ENCODE measurements at places on chromosomes 7 and 10.

DNA sequence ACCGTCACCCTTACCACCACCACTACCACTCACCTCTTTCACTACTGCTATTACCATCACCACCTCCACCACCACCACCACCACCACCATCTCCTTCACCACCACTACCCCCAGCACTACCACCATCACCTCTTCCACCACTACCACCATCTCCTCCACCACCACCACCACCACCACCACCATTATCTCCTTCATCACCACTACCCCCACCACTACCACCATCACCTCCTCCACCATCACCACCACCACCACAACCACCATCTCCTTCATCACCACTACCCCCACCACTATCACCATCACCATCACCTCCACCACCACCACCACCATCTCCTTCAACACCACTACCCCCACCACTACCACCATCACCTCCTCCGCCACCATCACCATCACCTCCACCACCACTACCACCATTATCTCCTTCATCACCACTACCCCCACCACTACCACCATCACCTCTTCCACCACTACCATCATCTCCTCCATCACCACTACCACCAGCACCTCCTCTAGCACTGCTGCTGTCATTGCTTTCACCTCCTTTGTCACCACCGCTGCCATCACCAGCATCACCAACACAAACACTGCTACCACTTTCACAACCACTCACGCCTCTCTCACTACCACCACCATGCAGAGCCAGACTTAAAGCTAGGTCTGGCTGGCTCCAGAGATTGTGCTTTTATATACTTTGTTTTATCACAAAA is 109.3 kb downstream of the ICA1 start:
- DNase-seq = no peak

- peak; percentile 24 for DNase-seq
Observed at GRCh38 chr7:151736403-151736909, 140.5 kb downstream of the PRKAG2 start.

DNA sequence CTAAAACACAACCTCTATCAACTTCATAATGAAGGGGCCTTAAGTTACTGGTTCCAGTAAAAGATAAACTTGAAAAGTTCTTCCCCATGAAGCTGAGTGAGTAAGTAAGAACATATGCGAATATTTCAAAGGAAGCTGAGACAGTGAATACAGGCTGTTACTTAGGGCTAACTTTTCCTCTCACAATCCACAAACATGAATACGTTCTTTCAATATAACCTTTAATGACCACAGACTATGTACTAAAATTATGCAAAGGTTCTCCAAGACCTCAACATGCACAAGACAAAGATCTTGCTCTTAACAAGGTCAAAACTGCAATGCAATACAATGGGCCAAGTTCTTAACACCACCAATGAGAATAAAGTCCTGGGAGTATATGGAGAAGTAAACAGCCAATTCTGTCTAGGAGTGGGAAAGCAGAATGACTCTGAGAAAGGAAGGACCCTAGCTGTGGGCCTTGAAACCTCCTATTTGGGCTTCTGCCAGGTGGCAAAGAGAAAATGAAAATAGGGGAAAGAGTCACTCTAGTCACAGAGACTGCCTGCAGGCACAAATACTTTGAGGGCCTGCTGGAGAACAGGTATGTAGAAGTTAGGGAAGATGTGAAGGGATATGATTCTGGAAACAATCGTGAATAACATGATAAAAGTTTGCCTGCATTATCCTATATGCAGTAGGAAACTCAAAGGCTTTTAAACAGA is 43.7 kb downstream of the OSBPL3 start:
- peak; percentile 65 for DNase-seq

- no peak for DNase-seq
Observed at GRCh38 chr10:69340695-69341094, 62.4 kb downstream of the HK1 start.

GRCh38 chr7:70498232-70498992 is 633.5 kb upstream of the GALNT17 start:
- DNase-seq = no peak

GRCh38 chr10:104300002-104300735 is 31.2 kb downstream of the GSTO2 start:
- no peak for DNase-seq

DNA sequence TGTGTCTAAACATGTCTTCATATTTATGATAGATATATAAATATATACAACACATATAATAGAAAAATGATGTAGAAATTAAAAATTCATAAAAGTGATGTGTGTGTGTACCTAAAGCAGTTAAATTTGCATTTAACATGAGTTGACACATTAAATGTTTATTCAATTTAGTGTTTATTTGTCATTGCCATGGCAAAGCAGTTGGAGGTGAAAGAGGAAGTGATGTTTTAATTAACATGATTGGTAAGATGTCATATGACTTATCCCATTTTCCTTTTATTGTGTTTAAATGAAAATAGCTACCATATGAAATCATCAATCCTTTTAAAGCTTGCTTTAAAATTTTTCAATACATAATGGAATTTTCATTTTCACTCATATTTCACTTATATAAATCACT is 452.6 kb downstream of the SUGCT start:
- no peak for DNase-seq

GRCh38 chr7:6258440-6259182 is 13.8 kb downstream of the CYTH3 start:
- DNase-seq = no peak

- no peak for DNase-seq
Observed at GRCh38 chr7:72429316-72429715, 17.2 kb upstream of the CALN1 start.

DNA sequence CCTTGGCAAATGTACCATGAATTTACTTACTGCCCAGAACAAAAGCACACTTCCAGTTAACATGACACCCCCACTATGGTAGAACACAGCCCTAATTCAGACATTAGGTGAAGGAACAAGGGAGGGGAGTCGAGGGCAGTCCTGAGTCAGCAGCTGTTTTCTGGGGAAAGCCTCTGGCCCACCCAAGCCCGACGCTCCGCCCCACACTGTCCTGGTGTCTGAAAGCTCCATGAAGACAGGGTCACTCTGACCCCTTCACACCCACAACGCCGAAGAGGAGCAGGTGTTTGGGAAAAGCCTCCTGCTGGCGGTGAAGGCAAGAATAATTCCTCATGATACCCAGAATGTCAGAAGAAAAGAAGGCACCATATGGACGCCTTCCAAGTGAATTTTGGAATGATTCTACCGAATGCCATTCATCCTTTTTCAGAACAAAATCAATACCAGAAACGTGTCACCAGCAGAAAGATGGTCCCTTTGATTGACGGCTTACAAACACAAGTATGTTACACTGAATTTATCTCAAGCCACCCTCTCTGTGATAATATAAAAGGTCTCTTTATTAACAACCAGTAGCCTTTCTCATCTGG is 172.1 kb downstream of the DIP2C start:
- no peak for DNase-seq

DNA sequence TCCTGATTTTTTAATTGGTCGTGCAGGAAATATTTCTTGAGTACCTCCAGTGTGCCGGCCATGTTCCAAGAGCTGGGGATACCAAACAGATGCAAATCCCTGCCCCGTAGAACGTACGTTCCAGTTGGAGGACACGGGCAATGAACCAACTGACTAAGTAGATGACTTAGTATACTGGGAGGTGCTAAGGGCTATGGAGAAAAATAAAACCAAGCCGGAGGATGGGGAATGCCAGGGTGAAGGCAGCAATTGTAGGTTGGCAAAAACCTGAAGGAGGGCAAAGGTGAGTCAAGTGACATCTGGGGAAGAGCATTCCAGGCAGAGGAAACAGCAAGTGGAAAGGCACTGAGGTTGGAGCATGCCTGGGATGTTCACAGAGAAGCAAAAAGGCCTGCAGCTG is 6.8 kb upstream of the VSIR start:
- no peak for DNase-seq

GRCh38 chr10:60350400-60350799 is 39.3 kb downstream of the ANK3 start:
- no peak for DNase-seq

- no peak for DNase-seq
Observed at GRCh38 chr10:31262672-31263071, 56.3 kb upstream of the ZEB1 start.

DNA sequence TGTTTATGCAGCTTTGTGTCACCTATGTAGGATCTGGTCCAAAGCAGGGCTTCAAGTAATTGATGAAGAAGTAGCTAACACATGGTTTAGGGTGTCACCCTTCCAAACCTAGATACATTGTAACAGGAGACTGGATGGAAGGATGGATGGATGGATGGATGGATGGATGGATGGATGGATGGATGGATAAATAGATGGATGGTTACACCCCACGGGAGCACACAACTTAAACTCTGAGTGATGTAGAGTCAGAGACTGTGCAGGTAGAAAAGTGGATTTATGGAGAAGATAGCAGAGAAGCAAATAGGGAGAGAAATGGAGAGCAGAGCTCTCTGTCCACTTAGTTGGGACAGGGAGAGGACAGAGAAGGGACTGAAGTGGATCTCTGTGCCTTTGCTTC is 78.4 kb downstream of the NHLRC2 start:
- no peak for DNase-seq

- no peak for DNase-seq
Observed at GRCh38 chr10:43913676-43914235, 265.1 kb upstream of the ZNF32 start.

DNA sequence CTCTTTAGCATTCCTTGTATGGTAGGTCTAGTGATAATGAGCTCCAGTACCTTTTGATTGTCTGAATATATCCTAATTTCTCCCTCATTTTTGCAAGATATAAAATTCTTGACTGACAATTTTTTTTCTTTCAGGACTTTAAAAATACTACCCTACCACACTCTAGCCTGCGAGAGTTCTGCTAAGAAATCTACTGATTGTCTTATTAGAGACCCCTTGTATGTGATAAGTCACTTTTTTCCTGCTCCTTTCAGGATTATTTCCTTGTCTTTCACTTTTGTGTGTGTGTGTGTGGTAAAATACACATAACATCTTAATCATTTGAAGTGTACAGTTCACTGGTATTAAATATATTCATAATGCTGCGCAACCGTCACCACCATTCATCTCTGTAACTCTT is 68.7 kb upstream of the PPP1R9A start:
- DNase-seq = no peak

DNA sequence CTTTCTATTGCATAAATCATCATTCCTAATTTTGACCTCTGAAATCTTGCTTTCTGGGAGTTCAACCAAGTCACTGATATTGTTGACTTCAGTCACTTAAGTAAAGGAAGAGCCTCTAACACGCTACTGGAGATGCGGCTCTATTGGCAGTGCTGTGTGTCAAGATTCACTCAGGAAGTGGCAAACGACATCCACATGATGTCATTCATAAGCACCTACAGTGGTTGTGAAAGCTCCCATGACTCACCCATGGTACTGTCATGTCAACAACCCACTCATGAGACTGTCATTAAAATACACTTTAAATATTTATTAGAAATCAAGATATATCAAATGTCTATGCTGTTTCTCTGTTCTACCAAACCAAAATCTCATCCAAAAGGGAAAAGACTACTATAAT is 52.5 kb upstream of the LHFPL3 start:
- no peak for DNase-seq

DNA sequence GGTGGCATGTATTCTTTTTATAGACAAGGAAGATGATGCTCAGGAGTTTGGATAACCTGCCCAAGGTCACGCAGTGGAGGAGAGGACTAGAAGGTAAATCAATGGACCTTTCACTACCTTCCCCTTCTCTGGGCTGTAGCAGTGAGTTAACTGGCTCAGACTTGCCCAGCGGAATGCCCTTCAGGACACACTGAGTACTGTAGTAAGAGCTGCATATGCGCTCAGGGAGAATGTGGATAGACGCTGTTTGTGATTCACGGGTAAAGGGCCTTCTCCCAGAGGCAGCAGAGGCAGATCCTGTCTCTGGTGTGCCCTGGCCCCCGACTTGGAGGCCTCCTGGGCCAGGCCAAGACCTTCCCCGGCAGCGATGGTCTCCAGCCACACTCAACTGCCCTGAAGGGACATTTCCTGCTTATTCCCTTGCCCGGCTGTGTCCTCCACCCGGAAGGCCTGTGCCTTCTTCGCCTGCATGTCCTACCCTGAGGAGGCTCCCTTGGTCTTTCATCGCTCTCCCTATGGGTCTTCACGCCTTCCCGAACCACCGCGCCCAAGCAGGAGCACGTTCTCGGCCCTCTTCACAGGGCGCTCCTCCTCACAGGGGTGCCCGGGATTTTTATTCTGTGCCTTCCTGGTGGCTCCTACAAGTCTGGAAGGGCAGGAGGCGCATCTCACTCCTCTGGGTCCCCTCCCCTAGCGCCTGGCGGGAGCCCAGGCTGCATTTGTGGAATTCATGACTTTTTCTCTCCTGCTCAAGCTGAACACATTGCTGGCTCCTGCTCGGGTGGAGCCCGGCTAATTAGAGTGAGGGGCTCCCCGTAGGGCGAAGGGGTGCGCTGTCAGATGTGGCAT is 1.8 kb upstream of the IKZF1 start:
- no peak for DNase-seq

DNA sequence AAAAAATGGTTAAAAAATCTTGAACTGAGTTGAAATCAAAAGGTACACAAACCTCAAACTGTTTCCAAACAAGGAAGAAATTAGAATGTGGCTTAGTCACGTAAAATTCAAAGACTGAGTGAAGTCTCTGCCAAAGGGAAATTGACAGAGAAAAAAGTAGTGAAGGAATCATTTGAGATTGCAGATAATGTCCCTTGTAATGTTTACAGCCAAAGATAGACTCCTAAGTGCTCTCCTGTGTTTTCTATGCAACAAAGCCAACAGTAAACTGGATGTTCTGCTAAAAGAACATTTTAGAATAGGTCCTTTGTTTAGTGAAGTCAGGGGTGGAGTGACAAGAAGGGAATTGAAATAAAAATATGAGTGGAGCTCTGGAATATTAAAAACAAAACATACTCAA is 117.9 kb downstream of the ITGA8 start:
- DNase-seq = no peak

GRCh38 chr10:7696545-7696944 is 6.6 kb upstream of the ITIH2 start:
- no peak for DNase-seq

GRCh38 chr10:21490711-21491105 is 34.8 kb downstream of the SKIDA1 start:
- no peak for DNase-seq

DNA sequence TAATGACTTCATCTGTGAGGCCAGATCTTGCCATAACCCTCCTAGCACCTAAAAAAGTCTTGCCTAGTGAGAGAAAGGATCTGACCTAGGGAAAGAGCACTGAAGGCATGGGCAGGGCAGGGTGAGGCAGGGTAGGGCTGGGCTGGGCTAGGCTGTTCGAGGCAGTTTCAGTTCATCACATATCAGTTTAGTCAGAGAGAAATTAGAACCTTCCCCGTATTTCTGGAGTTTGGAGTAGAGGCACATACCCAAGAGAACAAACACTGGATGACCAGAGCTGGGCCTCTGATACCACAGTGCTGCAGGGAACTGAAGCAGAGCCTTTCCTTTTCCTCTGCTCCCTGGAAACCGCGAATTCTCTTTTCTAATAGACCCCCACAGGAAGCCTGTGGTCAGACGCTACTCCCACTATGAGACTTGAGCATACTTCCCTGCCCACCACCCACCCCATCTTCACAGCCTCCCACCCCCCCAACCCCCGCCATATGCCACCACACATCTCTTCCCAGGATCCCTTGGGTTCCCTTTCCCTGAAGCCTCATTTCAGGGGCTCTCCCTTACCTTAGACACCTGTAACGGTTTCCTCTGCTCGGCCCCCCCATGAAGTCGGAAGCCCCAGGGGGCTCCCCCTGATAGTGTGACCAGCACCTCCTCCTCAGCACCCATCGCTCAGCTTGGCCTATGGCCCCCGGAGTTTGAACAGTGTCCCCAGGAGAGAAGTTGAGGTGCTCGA is 406 bp downstream of the SYNPO2L start:
- DNase-seq = no peak

- DNase-seq = no peak
Observed at GRCh38 chr7:47483604-47484273, 98.2 kb downstream of the TNS3 start.

- no peak for DNase-seq
Observed at GRCh38 chr7:69651101-69651590, 52.9 kb downstream of the AUTS2 start.
